ENCODE measurements at places on chromosomes 6 and 20.

DNA sequence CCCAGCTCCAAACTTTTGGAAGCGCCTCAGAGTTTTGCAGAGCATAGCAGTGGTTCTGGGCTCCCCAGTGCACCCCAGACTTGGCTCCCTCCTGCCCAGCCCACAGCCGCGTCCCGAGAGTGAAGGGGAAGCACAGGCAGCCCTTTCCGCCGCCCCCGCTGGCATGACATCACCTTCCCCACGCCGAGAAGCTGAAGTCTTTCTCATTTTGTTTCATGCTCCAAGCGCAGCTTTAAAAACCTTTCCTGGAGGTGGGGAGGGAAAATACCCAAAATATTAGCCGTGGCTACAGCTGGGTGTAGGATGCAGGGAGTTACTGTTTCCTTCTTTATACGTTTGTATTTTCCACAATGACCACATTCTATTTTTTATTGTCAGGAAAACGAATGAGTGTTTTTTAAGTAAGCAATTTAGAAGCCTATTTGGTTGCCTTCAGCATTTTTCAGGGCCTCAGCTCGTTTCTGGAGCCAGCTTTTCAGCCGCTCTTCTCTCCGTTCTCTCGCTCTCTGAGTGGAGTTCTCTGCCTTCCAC lies 72.9 kb downstream of the SNX5 start:
- no peak for DNase-seq

- DNase-seq, result no peak
Measured at GRCh38 chr6:128039543-128039942, 138.7 kb upstream of the THEMIS start.

DNA sequence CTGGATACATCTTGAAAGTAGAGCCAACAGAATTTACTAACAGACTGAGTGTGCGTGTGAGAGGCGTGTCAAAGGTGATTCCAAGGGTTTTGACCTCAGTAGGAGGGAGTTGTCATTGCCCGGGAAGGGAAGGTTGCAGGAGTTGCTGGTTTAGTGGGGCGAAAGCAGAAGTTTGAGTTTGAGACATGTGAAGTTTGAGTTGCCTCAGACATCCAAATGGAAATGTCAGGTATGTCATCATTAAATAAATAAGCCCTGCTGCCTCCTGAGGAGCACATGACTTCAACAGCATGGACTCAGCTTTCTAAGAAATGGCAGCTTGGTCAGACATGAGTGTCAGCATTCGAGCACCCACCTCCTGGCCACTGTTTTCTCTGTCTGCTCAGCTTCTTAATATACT lies 26.6 kb upstream of the TGM2 start:
- DNase-seq, result no peak

DNA sequence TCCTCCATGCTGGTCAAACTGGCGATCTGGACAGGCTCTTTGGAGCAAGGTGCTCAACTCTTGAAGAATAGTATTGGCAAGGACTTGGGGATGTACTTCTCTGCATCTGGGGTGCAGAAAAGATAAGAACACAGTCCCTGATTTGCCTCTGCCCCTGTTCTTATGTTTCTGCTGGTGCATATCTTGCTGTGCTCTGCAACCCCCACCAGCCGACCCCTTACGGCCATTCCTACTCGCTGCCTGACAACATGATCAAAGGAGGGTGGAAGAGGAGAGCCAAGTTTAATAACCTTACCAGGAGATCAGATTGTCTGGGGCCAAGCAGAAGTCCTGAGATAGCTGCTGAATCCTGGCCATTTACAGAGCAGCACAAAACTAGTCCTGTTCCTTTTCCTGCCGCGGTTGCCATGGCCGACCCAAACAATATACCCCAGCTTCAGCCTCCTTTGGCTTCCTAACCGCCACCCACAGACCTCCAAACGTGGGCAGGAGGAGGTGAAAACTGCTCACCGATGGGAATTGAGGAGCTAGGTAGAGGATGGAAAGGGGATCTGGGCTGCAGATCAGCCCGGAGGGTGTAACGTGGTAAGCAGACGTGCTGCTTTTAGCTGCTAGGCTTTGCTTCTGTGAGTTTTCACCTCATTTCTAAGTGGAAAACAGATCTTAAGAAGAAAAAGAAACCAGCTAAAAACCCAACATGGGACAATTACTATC lies 60.9 kb downstream of the ATXN1 start:
- no peak for DNase-seq

DNA sequence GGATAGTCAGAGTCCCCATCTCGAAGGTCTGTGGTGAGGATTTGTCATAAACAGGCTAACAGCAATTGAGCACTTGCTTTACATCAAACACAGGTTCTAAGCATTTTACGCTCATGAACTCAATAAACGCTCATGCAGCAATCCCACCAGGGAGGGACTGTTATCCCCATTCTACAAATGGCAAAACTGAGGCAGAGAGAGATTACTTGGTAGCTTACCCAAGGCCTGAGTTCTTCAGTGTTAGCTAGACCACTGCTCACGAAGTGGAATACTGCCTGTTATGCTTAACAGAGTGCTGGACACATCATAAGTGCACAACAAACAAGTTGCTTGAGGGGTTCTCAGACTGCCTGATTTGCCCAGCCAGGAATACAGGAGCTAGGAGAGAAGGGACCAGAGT lies 23.7 kb upstream of the TCP11 start:
- no peak for DNase-seq

DNA sequence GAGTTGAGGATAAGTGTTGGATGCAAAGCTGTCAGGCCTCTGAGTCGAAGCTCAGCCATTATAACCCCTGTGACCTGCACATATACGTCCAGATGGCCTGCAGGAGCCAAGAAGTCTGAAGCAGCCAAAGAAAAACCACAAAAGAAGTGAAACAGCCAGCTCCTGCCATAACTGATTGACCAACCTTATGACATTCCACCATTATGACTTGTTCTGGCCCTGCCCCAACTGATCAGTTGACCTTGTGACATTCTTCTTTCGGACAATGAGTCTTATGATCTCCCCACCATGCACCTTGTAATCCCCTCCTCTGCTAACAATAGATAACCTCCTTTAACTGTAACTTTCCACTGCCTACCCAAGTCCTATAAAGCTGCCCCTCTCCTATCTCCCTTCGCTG lies 133.7 kb upstream of the AGPAT4 start:
- peak; percentile 91 for DNase-seq

DNA sequence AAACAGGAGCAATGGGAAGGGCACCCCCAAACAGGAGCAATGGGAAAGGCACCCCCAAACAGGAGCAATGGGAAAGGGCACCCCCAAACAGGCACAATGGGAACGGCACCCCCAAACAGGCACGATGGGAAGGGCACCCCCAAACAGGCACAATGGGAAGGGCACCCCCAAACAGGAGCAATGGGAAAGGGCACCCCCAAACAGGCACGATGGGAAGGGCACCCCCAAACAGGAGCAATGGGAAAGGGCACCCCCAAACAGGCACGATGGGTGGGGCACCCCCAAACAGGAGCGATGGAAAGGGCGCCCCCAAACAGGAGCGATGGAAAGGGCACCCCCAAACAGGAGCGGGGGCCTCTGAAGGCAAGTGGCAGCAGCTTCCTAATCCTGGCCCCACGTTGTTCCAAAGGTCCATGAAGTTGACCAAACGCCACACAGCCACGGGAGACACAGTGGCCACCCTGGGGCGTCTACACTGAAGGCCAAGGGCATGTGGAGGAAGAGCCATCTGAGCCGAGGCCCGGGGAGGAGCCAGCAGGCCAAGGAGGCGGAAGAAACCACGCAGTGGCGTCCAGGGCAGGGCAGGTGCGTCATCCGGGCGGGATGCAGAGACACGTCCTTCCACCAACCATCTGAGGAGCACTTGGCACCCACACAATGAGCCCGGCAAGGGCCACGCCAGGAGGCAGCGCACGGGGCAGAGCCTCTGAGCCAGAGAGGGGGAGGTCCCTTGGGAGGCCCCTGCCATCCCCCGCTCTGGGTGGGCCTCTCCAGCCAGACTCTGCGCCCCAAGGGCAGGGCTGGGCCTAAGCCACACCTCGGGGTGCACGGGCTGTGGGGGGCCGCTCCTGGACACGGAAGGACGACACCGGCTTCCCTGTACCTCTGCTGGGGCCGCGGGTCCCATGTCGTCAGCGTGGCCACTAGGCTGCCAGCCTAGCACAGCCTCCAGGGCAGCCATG lies 21.5 kb upstream of the NTSR1 start:
- no peak for DNase-seq

DNA sequence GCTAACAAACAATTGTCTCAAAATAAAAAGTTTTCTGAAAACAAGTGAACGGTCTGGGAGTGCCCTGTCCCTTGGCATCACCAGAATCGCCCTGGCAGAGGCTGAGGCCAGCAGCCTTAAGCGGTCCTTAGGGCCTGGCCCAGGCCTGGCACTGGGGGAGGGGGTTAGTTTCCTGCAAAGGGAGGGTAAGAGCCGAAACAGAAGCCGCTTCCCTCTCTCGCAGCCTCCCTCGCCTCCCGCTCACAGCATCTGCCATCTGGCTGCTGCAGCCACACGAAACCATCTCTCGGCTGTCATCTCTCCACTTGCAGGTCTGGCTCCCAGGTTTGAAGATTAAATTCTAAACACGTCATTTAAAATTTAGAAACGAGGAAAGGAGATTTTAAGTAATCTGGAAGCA lies 31.5 kb downstream of the PMEPA1 start:
- no peak for DNase-seq

- DNase-seq, result no peak
Measured at GRCh38 chr6:169240591-169241390, 12.9 kb downstream of the THBS2 start.

DNA sequence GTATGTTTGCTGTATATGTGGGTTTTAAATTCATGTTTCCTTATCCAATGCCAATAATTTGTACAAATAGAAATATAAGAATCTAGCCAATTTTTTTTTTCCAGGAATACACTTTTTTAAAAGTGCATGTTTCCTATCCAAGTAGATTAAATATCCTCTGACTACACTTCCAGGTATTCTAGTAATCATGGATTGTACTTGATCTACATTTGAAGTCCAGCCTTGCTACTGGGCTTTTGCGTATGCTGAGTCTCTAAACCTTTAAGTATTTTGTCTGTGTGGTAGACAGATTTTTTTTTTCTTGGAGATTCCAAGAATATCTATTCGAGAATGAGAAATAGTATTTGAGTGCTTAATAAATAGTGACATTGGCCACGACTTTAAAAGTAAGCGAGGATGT lies 188.3 kb downstream of the SASH1 start:
- DNase-seq, result no peak

GRCh38 chr20:36384022-36384619 lies 78.0 kb downstream of the DLGAP4 start:
- DNase-seq, result peak; percentile 67

DNA sequence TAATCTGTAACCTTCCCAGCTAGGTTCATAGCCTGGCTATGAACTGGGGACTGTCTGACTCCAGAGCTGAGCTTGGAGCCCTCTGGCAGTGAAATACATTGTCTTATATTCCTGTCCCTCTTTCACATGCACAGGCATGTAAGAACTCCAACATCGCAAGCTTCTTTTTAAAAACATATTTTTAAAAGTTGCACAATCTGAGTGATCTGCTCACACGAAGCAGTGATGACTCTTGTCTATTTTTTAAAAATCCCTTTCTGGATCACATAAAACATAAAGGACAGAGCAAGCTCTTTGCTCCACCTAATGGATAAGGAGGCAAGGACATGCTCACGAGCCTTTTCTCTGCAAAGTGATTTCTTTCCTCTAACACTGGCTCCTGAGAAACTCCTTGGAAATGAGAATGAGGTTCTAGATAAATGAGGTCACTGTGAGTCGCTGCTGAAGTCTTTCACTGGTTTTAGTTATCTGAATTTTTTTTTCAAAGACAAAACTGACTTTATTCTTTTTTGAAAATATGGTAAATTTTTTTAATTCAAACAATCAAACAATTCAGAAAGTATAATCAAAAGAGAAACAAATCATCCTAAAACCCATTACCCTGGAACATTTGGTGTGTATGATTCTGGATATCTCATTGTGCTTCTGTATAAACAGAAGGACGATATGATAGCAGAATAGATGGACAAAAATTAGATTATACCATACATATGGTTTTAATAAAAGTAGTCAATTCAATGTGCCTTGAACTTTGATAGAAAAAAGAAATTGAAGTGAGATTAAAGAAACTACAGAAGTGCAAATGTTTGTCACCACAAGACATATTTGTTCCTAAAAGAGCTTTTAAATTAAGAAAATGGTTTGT lies 30.8 kb downstream of the IL20RA start:
- peak; percentile 31 for DNase-seq

GRCh38 chr20:6828794-6829423 lies 61.4 kb downstream of the BMP2 start:
- DNase-seq, result peak; percentile 66

DNA sequence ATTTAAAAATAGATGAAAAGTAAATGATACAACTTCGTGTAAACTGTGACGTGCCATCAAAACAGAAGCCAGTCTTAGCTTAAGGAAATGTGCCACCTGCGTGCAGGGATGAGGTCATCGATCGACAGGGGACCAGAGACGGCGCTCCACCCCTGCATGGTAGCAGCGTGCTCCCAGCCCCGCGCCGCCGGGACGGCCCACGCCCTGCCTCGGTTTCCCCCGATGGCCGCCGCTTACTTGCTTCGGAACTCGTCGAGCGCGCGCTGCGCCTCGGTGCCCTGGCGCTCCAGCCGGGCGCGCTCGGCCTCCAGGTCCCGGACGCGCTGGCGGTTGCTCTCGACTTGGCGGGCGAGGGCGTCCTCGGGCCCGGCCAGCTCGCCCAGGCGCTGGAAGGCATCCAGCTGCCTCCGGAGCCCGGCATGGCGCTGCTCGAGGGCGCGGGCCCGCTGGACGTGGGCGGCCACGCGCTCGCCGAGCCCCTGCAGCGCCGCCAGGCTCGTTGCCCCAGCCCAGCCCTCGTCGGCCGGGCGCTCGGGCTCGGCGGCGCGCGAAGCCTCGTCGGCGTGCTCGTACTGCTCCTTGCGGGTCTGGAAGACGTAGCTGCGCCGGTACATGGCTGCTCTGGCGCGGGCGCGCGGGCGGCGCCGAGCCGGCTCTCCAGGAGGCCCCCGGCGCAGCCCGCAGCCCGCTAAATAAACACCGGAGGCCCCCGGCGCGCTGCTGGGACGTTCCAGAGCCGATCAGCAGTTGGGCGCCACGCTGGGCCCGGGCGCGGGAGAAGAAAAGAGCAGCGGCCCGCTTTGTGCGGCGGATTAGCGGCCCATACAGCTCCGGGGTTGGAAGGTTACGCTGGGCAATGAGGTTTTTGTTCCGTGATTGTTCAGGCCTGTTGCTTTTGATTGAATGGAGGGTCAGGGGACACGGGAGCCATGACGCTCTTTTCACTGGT lies at the start of gene BFSP1:
BFSP1 (minus strand) TSS at position 664 of the 949 bp plus-strand sequence; CDS start at position 614, 50 bp downstream.
- peak; percentile 54 for DNase-seq

- DNase-seq, result peak; percentile 24
Measured at GRCh38 chr20:5072756-5073659, 46.8 kb downstream of the PCNA start.

GRCh38 chr6:69622924-69623323 lies 173.9 kb downstream of the LMBRD1 start:
- no peak for DNase-seq

- DNase-seq, result no peak
Measured at GRCh38 chr20:10281911-10282310, 63.3 kb downstream of the SNAP25 start.
